Mammary epithelial cell (primary cell): ENCODE measurements at places on chromosomes 7 and 10.

DNA sequence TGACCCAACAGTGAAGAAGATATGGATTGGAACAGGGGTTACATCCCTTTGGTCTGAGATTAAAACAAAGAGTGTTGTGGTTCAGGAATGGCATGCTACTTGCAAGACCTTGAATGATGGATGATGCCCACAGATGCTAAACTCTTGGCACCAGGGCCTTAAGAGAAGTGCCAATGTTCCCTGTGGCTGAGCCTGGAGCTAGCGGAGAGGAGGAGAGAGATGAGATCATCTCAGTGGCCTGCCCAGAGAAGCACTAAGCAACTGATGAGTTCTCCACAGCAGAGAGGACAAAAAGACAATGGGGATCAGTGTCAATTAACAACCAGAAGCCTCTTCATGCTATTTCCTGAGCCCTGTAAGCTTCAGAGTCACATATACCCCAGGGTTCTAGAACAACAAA is 97.8 kb downstream of the ELAPOR2 start:
- no peak for DNase-seq

DNA sequence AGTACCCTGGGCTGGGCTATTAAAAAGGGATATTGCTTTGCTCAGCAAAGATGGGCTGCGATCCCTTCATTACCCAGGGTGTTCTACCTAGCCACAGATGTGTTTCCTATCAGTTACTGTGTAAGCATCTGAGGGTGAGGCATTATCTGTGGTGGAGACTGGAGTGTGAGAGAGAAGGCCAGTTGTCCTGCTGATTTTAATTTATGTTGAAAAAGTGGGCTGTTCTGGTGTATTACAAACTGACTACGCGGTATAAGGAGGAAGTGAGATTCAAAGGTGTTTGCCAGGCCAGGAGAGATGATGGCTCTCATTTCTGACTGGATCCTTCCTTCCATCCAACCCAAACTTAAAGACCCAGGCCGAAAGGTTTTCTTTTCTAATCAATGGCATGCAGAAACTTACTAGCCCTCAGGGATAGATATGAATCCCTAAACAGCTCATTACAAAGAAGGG is 7.6 kb downstream of the TCF7L2 start:
- DNase-seq: no peak

DNA sequence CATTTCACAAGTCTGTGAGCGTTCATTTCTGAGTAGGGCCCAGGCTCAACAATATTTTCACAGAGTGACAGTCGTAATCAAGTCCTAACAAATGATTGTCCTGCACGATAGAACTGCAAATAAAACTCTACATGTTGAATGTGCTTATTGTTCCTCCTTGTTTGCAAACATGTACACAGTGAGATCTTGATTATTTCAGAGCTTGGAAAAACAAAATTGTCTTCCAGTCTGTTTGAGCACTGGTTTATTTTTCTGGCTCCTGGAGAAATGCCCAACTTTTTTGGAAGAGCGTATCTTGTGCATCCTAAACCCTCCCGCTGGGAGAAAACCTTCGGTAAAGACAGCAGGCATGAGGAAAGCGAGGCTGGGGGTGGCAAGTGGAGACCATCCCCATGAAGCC is 91.1 kb downstream of the TEX36 start:
- DNase-seq: no peak

GRCh38 chr7:94099679-94100078 is 95.5 kb upstream of the BET1 start:
- no peak for DNase-seq

- DNase-seq: no peak
Measured at GRCh38 chr7:102204212-102204611, 82.5 kb upstream of the SH2B2 start.

DNA sequence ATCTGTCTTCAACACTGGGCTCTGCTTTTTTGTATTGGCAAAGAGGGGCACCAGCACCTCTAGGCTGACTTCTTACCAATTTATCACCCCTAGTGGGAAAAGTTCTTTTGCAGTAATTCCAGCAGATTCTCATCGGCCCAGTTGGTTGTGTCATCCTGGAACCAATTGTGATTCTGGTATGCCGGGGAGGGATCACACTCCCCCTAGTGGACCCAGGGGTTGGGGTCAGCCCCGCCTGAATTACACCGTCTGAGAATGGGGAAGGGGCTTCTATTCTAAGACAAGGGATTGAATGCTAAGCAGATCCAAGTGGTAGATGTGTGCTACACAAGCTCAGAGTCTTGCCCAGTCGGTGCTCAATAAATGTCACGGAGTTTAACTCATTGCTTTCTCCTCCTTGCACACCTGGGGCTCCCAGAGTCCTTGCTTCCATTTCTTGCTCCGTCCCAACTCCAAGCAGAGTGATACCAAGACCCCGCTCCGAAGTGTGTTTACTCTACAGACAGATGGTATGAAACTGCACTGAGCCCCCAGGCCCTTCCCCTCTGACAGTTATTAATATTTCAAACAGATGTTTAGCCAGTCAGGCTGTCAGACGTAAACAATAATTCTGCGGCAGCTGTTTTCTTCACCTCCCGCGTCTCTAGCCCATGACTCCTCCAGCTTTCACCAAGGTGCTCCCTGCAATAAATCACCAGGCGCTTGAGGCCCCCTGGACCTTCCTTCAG is 71.9 kb downstream of the C10orf105 start:
- DNase-seq: no peak

DNA sequence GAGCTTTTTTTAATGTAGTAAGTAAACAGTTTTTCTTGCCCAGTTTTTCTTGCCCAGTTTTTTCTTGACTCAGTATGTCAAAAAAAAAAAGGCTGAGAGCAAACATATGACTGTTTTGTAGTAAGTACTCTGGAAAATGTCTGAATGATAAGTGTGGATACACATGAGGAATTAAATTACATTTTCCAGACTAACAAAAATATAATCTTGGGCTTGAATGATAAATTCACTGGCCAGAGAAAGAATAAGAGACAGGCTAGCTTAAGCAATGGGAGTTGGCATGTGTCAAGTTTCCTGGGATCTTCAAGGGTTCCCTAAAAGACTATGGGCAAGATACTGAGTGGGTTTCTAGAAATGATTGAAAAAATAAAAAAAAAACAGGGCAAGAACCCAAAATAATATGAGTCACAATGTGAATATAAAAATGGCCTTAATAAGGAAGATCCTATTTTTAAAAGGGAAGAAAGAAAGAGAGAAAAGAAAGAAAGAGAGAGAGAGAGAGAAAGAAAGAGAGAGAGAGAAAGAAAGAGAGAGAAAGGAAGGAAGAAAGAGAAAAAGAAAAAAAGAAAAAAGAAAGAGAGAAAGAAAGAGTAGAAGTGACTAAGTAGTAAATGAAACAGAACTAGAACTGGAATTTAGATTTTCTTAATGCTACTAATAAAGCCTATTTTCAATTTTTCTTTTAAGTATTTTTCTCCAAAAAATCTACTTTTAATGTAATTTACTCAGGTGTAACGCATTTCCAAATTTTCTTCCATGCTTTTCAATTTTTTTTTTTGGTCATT is 60.2 kb downstream of the TFPI2 start:
- no peak for DNase-seq
